ENCODE measurements at places on chromosomes 6 and 20.

DNA sequence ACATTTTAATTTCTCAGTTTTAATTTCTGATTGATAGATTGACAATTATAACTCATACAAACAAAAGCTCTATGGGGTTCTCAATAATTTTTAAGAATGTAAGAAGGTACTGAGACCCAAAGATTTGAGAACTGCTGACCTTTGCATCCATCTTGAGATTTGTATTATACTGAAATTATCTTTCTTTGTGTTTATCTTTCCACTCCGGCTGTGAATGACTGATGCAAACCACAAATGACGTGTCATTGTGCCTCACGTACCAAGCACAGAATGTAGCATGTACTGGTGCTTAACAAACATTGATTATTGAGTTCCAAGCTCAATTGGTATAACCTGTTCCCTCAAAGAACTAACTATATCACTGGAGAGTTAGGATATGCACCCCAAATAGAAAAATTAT, 152.1 kb upstream of the SMLR1 start:
- no peak for DNase-seq

- DNase-seq: no peak
Observed at GRCh38 chr20:45407783-45408645, at the start of gene DBNDD2. Gene DBNDD2, plus strand, starts transcription at chr20:45408289. Its CDS starts 179 bp downstream, at chr20:45408468.

GRCh38 chr6:147530132-147531060, 21.9 kb downstream of the SAMD5 start:
- no peak for DNase-seq

DNA sequence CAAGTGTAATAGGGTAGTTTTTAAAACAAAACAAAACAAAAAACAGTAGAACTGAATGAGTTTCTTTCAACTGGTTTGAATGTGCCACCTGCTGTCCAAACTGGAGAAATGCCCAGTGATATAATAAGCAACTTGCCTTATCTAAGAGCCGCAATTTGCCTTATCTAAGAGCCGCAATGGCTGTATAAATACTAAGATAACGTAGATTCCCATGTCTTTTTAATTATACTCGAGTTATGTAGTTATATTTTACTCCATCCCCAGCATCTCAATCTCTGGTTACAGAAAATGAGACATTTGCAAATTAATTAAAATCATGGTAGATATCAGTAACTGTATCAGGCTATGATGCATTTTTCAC, 67.2 kb downstream of the RPP40 start:
- no peak for DNase-seq

DNA sequence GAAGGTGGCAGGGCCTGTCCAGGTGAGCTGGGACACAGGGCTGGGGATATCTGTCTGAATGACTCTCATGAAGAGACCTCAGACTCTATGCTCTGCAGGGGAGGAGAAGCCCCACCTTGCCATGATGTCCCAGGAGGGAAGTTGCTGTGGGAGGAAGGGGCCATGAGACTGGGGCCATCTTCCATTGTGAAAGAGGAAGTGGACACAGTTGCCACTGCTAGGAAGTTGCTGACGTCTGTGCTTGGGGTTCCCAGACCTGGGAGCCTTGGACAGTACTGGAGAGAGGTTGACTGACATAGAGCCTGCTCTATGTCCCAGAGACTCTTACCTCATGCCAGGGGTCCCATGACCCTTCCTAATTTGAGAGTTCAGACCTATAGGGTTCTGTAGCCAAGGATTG, 24.5 kb downstream of the SIRPB1 start:
- no peak for DNase-seq

GRCh38 chr6:24019393-24019792, 106.6 kb upstream of the NRSN1 start:
- DNase-seq: no peak

DNA sequence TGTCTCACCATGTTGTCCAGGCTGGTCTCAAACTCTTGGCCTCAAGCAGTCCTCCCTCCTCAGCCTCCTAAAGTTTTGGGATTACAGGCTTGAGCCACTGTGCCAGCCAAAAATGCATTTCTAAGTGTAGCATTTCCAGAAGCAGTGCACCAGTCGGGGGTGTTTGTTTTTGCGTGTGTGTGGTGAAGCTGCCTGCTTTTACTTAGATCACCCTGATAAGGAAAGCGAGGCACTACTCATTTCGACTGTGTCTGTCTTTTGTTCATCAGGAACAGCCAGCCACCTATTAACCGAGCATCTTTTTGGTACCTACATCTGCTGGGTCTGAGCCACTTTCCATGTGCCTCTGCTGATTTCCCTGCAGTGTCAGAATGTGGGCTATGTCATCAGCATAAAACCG, 18.7 kb downstream of the SIRT5 start:
- no peak for DNase-seq

- DNase-seq: no peak
Observed at GRCh38 chr6:128410584-128410983, 109.8 kb downstream of the PTPRK start.

- DNase-seq: no peak
Observed at GRCh38 chr20:48275286-48276020, 490.2 kb upstream of the SULF2 start.

DNA sequence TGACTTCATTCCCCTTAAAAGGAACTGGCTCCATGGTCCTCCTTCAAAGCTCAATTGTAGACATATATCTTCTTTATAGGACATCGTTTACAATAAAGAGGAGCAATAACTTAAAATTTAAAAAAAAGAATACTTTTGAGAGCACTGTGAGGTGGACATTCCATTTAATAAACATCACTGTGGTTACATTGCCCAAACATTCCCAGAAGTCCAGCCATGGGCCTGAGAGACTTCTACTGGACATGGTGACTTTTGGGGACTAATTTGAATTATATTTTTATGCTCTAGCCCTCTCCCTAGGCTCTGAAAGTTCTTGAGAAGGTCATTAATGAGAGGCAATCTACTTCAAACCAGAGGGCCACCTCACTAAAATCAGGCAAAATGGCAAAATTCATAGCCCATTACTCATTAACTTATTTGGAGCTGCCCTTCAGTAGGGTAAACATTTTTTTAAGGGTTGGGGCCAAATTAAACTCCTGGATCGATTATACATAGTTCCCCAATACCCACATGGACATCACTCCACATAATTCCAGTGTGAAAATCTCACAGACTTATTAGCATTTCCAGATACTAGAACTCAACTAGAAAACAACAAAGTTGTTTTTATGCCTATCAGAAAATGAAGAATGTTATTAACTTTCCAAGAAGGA, 17.1 kb downstream of the ISM1 start:
- no peak for DNase-seq

GRCh38 chr6:154672086-154672485, 61.1 kb upstream of the SCAF8 start:
- DNase-seq: no peak

DNA sequence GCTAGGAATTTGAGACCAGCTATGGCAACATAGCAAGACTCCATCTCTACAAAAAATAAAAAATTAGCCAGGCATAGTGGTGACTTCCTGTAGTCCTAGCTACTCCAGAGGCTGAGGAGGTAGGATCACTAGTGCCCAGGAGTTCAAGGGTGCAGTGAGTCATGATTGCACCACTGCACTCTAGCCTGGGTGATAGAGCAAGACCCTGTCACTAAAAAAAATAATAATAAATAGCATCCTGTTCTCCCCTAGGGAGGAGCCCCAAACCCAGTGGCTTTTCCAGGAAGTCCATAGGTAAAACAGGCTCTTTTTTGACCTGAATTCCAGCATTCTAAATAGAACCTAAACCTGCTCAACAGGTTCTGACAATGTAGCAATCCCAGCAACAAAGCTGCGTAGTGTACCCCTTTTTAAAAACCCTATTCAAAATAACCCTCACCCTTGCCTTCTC, 192.0 kb downstream of the ALDH8A1 start:
- no peak for DNase-seq
